ENCODE measurements at places on chromosomes 13 and 19.
A peak's percentile ranks its signal among the peaks of the same experiment; 100 is the strongest.

DNA sequence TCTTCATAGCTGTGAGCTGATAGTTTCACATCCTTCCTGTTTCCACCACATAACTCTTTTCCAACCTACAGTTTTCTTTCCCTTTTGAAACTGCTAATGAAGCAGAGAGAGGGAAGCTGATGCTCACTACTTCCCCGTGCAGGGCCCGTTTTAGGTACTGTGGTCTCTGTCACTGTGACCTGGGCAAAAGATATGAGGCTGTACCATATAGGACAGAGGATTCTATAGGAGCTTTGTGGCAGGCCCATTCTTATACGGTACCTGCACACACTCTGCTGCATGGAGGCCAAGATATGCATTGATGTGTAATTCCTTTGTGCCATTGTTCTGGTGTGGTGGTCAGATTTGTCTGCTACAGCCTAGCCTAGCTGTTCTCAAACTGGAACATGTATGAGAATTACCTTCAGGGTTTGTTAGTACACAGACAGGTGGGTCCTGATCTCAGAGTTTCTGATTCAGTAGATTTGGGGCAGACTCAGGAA lies 577.3 kb downstream of the LMO7 start:
- DNase-seq: no peak

GRCh38 chr19:48806818-48807589 lies 3.8 kb downstream of the BCAT2 start:
- DNase-seq: no peak

DNA sequence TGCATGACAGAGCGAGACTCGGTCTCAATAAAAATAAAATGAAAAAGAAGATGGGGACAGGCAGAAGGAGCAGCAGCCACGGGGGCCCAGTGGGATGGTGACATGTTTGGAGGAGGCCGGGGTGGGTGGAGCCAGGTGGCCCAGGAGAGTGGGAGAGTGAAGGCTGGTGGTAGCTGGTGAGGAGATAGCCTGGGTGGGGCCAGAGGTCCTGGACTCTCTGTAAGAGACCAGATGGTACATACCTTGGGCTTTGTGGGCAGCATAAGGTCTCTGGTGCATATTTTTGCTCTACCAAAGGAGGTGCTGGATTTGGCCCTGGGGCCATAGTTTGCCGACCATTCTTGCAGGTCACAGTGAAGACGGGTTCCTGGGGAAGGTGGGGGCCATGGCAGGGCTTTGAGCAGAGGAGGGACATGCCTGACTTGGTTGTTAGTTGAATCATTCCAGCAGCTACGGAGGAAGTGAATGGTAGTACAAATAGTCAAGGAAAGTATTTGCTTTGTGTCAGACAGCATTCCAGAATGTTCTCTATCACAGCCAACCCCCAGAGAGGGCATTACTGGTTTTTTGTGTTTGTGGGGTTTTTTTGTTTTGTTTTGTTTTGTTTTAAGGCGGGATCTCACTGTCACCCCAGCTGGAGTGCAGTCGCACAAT lies 69.1 kb downstream of the ARHGEF18 start:
- DNase-seq: no peak

DNA sequence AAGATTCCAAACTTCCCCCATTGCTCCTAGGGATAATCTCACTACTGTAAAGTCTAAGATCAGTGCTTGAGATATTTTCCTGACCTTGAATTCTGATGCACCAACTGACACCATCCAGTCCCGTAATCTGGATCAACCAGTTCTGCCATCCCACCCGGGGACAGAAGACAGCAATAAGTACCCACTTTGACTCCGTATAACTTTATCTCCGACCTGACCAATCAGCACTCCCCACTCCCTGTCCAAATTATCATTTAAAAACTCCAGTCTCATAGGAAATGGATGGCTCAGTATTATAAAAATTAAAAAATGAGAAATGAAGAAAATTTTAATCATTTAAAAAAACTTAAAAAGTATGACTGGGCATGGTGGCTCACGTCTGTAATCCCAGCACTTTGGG lies 61.4 kb upstream of the ABCC4 start:
- no peak for DNase-seq

DNA sequence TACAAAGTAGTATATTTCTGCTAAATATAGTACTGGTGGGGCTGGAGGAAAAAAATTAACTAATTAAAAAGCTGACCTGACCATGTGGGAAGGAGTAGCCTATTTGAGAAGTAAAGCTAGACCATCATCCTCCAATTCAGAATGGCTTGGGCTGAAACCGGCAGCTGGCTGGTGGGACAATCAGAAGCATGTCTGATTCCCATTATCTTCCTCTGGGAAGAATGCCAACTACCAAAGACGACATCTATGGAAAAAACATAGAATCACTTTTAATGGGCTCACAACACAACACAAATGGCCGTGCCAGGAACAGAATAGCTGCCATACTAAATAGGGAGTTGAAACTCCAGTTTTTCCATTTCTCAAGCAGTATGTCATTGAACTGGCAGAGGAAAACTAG lies 120.4 kb upstream of the FREM2 start:
- DNase-seq: no peak

- no peak for DNase-seq
These were observed 61.7 kb downstream of the ARHGAP35 start for GRCh38 chr19:46922465-46922864.

- DNase-seq: no peak
These were observed 1.0 kb upstream of the REX1BD start for GRCh38 chr19:18587561-18587960.

- no peak for DNase-seq
These were observed 73.7 kb upstream of the SLC15A1 start for GRCh38 chr13:98826146-98826545.

- no peak for DNase-seq
These were observed 28.4 kb upstream of the ZNF681 start for GRCh38 chr19:23787106-23787505.

GRCh38 chr13:73141292-73141771 lies 82.5 kb downstream of the KLF5 start:
- DNase-seq: no peak

GRCh38 chr13:114166381-114167131 lies 12.5 kb upstream of the CFAP97D2 start:
- DNase-seq: no peak

- DNase-seq: no peak
These were observed 521.5 kb upstream of the SPRY2 start for GRCh38 chr13:80862456-80862855.

- no peak for DNase-seq
These were observed 44.5 kb upstream of the PCDH8 start for GRCh38 chr13:52892925-52893324.

- no peak for DNase-seq
These were observed 28.2 kb downstream of the GPC6 start for GRCh38 chr13:93254775-93255174.

DNA sequence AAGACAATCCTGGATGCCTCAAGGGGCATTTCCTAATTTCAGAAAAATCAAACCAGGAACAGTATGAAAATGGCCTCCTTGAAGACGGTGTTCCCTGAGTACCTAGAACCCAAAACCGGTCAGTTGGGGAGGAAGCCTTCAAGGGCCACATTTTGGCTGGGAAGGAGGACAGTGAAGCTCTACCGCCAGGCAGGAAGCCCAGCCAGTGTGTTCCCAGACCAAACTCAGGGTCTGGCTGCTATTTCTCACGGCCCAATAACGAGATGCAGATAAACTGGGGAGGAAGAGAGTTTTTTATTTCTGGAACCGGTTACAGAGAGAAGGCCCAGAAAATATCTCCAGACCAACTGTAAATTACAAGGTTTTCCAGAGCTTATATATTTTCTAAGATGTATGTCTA lies 24.3 kb upstream of the CEACAM21 start:
- no peak for DNase-seq

DNA sequence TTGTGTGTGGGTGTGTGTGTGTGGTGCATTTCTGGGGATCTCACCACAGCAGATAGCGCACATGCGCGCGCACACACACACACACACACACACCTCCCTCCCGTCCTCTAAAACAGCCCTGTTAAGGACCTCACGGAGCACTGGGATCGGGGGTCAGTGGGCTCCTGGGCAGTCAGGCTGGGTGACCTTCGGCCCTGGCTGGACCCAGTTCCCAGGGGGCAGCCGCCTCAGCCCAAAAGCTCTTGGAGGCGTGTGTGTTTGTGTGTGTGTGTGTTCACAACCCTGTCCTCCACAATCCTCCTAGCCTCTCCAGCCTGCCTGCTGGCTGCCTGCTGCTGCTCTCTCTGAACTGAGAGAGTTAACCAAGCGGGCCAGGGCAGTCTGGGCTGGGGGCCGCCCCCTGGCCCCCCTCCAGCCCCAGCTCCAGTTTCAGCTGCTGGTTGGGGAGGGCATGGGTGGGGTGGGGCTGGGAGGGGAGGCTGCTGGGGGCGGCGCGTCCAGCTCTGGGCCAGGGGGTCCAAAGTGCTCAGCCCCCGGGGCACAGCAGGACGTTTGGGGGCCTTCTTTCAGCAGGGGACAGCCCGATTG lies at the start of gene FXYD1:
TSS of gene FXYD1 (plus strand) at position 520 of the 588 bp plus-strand sequence. CDS start 1,256 bp downstream, outside the sequence.
- DNase-seq: no peak

DNA sequence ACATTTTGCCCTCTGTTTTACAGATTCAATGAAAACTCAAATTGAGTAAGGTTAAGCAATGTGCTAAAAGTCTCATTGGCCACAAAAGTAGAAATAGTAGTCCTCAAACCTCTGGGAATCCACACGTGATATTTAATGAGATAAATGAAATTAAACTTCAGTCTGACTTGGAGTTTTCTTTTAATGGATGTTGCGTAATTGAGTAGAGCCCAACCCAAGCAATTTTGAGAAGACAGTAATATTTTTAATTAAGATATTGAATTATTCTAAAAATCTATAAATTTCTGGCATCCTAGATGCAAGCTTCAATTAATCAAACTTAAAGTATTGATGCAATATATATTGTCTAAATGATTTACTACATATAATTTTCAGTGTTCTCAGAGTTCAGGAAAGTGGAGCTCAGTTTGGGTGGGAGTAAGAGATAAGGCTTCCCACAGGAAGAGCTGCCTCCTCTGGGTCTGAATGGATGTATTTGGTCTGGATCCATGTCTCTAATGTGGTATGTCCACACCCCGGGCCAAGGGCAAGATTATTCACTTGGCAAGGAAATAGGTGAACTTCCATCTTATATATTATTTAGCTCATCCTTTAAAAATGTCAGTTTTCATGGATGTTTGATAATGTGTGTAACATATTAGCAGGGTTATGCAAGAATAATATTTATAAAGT lies 6.9 kb downstream of the MBNL2 start:
- no peak for DNase-seq

DNA sequence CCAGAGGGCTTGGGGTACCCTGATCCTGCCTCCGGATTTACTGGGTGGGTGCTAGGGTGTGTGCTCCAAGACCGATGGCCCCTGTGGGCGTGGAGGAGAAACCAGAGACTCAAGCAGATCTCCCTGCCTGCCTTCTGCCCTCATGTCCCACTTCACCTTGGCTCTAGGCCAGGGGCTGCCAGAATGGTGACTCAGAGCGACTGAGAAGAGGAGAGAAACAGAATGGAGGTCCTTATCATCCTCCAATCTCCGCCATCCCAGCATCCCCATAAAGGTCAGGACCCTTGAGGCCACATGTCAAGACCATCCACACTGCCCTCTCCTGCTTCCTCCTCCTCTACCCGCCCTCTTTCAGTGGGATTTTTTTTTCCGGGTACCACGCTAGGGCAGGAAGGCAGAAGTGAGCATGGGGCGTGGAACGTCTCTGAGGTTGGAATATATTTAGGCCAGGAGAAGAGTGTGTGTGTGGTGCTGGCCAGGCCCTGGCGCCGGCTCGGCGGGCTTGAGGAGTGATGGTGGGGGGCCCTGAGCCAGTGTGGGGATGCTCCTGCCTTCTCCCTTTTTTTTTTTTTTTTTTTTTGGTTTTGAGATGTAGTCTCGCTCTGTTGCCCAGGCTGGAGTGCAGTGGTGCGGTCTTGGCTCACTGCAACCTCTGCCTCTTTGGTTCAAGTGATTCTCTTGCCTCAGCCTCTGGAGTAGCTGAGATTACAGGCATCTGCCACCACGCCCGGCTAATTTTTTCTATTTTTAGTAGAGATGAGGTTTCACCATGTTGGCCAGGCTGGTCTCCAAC lies 22.3 kb downstream of the IER2 start:
- DNase-seq: peak; percentile 77
